ENCODE measurements at places on chromosomes 11 and 22. TPM values are rescaled to one million over a fixed set of nuclear protein-coding genes. Genes with fewer than 3 reads are reported as not detected.

Gene ARFGAP3
- polyA plus RNA-seq: 31.0 TPM

Gene MRGPRE
- not detected for polyA plus RNA-seq

Gene DRD4
- not detected for polyA plus RNA-seq

Gene OR2AG1
- not detected for polyA plus RNA-seq

Gene HBG2
- polyA plus RNA-seq: not detected

Gene SPON1
- polyA plus RNA-seq: 0.45 TPM

Gene SYT12
- not detected for polyA plus RNA-seq

Gene WNT11
- 1.2 TPM for polyA plus RNA-seq
